ENCODE measurements at places on chromosomes 13 and 19.

- no peak overlapping the region for H3K4me3 ChIP-seq
- no peaks in the 10 kb centered on the region for H3K4me1 ChIP-seq
- H3K36me3 ChIP-seq: no peaks in the 10 kb centered on the region
- no peak for DNase-seq
These were observed 1135.9 kb upstream of the PCDH20 start for GRCh38 chr13:62551588-62551987.

- H3K4me3 ChIP-seq: no peak overlapping the region
- no peak for DNase-seq
- H3K36me3 ChIP-seq: no peaks in the 10 kb centered on the region
- H3K27ac ChIP-seq: no peak overlapping the region
- H3K4me1 ChIP-seq: 0 out of 2 replicates have a peak, but pooled peaks cover 1% of the 10 kb centered on the region
These were observed 10.3 kb downstream of the FREM2 start for GRCh38 chr13:38697197-38697596.

DNA sequence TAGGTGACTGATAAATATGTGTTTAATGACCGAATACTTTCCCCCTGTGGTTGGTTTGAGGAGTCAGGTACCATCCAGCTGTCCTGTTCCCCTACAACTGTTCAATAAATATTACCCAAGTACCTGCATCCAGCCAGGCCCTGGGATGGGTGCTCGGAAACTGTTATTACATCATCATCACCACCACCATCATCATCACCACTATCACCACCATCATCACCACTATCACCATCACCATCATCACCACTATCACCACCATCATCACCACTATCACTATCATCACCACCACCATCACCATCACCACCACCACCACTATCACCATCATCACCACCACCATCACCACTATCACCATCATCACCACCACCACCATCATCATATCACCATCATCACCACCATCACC, 4.1 kb downstream of the NTN5 start:
- H3K4me1 ChIP-seq: peaks cover 5% of the 10 kb centered on the region
- no peak for DNase-seq
- H3K36me3 ChIP-seq: no peaks in the 10 kb centered on the region
- H3K27me3 ChIP-seq: no peaks in the 10 kb centered on the region

- H3K27ac ChIP-seq: no peak within 1 kb of the TSS
- H3K4me1 ChIP-seq: peaks cover 3% of the 10 kb centered on the region
- H3K36me3 ChIP-seq: no peaks in the 10 kb centered on the region
- no peaks in the 10 kb centered on the region for H3K27me3 ChIP-seq
- peak within 1 kb of the TSS; percentile 62 for H3K4me3 ChIP-seq
- DNase-seq: no peak
These were observed at the start of gene GPC6 for GRCh38 chr13:93226623-93227279. TSS of gene GPC6 (plus strand) at chr13:93226807.

DNA sequence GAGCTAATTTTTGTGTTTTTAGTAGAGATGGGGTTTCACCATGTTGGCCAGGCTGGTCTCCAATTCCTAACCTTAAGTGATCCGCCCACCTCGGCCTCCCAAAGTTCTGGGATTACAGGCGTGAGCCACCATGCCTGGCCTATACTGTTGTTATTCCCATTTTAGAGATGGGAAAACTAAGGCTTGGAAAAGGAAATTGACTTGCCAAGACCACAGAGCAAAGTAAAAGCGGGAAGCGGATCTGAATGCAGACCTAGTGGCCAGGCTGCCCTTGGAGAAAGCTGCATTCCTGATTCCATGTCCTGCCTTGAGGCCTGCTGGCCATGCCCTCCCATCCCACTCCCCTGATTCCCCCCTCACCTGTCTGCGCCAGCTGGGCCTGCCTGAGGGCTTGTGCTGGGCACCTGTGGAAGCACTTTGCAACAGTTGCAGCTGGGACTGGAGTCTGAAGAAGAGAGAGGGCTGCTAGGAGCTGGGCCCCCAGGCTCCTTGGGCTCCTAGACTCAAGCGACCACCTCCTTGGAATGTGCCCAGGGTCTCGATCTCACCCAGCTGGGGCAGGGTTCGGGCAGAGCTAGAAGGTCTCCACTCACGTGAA, 5.7 kb downstream of the PALM3 start:
- H3K27me3 ChIP-seq: peaks cover 6% of the 10 kb centered on the region
- H3K27ac ChIP-seq: no peak overlapping the region
- no peaks in the 10 kb centered on the region for H3K4me1 ChIP-seq
- no peak overlapping the region for H3K4me3 ChIP-seq
- no peaks in the 10 kb centered on the region for H3K36me3 ChIP-seq

- no peak for DNase-seq
- no peaks in the 10 kb centered on the region for H3K36me3 ChIP-seq
- peak overlapping the region; percentile 31 for H3K4me3 ChIP-seq
- H3K27ac ChIP-seq: no peak overlapping the region
- H3K4me1 ChIP-seq: peaks cover 13% of the 10 kb centered on the region
These were observed 8.8 kb upstream of the BBC3 start for GRCh38 chr19:47239610-47240296.

DNA sequence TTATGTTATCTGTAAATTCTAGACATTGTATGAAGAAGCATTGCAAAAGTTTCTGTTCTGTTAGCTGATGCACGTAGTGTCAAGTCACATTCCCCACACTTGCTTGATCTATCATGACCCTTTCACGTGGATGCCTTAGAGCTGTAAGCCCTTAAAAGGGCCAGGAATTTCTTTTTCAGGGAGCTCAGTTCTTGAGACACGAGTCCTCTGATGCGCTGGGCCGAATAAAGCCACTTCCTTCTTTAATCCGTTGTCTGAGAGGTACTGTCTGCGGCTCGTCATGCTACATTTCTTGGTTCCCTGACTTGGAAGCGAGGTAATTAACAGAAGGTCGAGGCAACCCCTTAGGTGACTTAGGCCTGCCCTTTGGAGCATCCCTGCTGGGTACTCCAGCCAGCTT, 5.8 kb downstream of the ZNF816 start:
- H3K36me3 ChIP-seq: peaks cover 5% of the 10 kb centered on the region
- H3K27me3 ChIP-seq: no peaks in the 10 kb centered on the region
- no peak overlapping the region for H3K4me3 ChIP-seq

DNA sequence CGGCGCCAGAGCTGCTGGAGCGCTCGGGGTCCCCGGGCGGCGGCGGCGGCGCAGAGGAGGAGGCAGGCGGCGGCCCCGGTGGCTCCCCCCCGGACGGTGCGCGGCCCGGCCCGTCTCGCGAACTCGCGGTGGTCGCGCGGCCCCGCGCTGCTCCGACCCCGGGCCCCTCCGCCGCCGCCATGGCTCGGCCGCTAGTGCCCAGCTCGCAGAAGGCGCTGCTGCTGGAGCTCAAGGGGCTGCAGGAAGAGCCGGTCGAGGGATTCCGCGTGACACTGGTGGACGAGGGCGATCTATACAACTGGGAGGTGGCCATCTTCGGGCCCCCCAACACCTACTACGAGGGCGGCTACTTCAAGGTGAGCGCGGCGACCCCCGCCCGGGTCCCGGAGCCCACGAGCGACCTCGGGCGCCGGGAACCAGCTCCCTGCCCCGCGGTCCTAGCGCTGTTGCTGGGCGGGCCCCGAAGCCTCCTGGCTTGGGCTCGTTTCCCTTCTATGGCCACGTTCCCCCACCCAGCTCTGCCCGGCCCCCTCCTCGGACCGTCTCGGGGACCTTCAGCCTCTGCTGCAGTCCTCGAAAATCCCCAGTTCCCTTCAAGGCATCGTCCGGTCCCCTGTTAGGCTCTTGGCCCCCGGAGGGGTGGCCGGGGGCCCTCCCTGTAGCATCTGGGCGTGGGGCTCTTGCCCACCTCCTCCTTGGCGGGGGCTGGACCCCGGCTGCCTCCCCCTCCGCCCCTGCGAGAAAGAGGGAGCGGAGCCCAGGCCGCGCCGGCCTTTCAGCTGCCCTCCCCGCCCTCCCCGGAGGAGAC, at the start of gene CDC34:
TSS of gene CDC34 (plus strand) at position 8 of the 808 bp plus-strand sequence. CDS start at position 180, 172 bp downstream.
- H3K27me3 ChIP-seq: no peaks in the 10 kb centered on the region
- H3K36me3 ChIP-seq: peaks cover 14% of the 10 kb centered on the region
- no peak within 1 kb of the TSS for H3K27ac ChIP-seq
- no peak for DNase-seq
- peak within 1 kb of the TSS; percentile 65 for H3K4me3 ChIP-seq

- H3K27me3 ChIP-seq: peaks cover 50% of the 10 kb centered on the region
- H3K4me1 ChIP-seq: peaks cover 4% of the 10 kb centered on the region
- no peaks in the 10 kb centered on the region for H3K36me3 ChIP-seq
- H3K27ac ChIP-seq: no peak overlapping the region
- H3K4me3 ChIP-seq: no peak overlapping the region
- DNase-seq: no peak
These were observed 3.0 kb downstream of the NFIX start for GRCh38 chr19:12997967-12998940.
